GM12891 (cell line): ENCODE measurements at places on chromosomes 1 and 21.

DNA sequence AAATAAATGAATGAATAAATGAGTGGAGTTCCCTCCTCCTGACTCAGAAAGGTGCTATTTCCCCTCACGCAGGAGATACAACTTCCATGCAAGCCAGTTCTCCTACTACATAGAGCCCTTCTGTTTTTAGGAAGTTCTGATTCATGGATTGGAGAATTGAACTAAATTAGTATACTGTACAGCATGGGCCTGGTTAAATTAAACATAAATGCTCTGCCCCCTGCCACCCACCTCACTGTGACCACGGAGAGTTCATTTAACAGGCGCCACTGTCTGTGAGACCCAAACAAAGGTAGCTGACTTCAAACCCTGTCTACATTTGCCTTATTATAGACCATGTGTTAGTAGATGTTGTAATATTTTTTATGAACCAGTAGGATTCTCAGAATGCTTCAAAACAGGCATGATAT lies 9.1 kb upstream of the IRF2BP2 start:
- no peak for DNase-seq

GRCh38 chr1:205913451-205914154 lies 29.7 kb downstream of the SLC26A9 start:
- no peak for DNase-seq

GRCh38 chr21:14557413-14557812 lies 11.3 kb upstream of the SAMSN1 start:
- DNase-seq = no peak

DNA sequence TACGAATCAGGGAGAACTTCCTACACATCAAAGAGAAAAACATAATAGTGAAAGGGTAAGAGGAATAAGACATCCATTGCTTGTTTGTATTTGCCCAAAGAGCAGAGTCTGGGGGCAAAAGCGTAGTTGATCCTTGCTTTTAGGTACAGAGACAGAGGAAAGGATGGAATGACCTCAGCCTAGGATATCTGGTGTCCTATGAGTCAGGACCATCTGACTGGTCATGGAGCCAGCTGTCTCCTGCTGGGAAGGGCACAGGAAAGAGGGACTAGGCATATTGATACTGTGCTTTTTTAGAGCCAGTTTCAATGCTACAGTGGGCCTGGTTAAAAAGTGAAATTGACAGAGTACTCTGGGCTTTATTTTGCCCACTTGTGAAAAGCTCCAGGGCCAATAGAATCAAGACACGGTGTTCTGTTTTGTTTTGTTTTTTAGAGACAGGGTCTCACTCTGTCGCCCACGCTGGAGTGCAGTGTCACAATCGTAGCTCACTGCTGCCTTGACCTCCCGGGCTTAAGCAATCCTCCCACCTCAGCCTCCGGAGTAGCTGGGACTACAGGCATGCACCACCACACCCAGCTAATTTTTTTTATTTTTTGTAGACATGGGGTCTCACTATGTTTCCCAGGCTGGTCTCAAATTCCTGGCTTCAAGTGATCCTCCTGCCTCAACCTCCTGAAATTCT lies 3.2 kb downstream of the PLEKHO1 start:
- no peak for DNase-seq

GRCh38 chr21:42080788-42081083 lies 9.6 kb downstream of the UMODL1 start:
- DNase-seq = no peak

- no peak for DNase-seq
These were observed at the start of gene ACTL8 for GRCh38 chr1:17755120-17755519. Gene ACTL8 (plus strand): TSS chr1:17755333. CDS start chr1:17823009, 67,676 bp downstream.

DNA sequence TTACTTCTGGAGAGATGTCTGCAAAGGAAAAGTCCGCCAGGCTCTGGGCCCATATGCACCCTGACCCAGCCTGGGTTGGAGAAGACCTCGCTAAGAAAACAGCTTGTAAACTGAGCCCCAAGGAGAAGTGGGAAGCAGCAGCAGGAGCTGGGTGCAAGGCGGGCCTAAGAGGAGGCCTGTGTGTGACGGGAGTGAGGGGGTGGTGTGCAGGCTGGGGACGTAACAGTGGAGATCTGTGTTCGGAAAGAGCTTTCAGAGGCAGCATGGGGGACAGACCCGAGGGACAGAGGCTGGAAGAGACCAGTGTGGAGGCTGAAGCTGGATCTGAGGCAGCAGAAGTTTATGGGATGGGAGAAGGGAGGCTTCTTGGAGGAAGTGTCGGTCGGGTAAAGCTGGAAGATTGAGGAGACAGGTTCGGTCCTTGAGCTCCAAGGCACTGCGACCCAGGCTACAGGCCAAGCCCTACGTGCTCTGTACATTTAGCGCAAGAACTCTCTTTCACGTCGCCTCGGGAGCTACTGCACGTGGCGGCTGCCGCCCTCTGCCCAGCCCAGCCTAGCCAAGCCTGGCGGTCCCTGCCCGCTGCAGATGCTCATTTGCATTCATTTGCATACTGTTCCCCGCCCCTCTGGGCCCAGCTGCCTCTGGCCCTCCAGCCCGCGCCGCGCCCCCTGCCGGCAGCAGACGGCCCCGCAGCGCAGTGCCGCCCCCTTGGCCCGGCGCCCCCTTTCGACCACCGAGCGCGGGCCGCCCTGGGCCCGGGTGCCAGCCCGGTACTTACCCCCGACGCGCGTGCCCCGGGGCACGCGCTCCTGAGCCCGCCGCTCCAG lies 6.3 kb downstream of the HPCA start:
- peak; percentile 69 for DNase-seq

- DNase-seq = no peak
These were observed 137.8 kb downstream of the HIVEP3 start for GRCh38 chr1:41780916-41781315.

GRCh38 chr1:111448482-111448917 lies 556 bp downstream of the WDR77 start:
- no peak for DNase-seq

GRCh38 chr1:39900662-39901463 lies 854 bp downstream of the MYCL start:
- peak; percentile 30 for DNase-seq

DNA sequence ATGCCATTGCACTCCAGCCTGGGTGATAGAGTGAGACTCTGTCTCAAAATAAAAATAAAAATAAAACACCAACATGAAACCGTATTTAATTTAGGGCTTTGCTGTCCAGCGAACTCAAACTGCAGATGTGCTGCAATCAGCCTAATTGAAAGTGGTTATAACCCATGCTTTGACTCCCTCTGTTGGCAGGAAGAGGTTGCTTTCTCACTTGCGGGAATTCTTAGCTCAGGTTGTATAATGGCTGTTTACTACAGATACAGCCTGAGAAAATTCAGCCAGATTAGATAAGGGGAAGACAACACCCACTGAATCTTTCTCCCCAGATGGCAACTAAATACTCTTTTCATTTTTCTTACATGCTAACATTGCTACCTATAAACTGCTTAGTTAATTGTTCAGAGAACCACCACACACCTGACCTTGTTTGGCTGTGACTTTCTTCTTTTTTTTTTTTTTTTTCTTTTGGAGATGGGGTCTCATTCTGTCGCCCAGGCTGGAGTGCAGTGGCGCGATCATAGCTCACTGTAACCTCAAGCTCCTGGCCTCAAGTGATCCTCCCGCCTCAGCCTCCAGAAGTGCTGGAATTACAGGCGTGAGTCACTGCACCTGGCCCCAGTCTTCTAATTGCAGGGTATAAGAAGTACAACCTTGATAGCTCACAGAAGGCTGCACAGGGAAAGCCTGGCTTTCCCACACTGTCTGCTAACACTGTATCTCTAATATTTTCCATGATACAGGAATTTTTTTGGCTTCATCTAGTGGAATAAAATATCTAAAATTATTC lies 34.6 kb downstream of the DNTTIP2 start:
- peak; percentile 31 for DNase-seq

GRCh38 chr1:224482619-224483018 lies 48.0 kb upstream of the WDR26 start:
- DNase-seq = no peak

GRCh38 chr1:154324241-154324640 lies 1.1 kb upstream of the ATP8B2 start:
- no peak for DNase-seq

DNA sequence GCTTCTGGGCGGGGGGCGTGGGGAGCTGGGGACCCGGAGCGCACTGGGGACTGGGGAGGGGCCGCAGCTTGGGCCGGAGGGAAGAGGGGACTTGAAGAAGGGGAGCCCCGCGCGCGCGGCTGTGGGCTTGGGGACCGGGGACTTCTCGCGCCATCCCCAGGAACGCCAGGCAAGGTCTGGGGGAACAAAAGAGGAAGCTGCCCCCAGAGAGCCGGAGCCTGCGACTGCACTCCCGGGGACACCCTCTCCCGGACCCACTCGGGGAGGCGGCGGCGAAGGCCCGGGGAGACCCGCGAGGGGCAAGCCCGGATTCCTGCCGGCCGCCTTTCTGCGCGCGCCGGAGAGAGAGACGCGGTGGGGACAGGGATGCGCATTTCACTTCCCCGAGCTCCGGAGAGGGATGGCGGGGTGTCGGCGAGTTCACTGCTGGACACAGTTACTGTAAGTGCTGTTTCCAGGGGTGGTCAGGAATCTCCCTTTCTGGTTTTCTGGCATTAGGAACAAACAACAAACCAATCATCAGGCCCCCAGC lies 732 bp downstream of the ABCG1 start:
- no peak for DNase-seq

- no peak for DNase-seq
These were observed 7.6 kb downstream of the SNRNP40 start for GRCh38 chr1:31289021-31289420.

DNA sequence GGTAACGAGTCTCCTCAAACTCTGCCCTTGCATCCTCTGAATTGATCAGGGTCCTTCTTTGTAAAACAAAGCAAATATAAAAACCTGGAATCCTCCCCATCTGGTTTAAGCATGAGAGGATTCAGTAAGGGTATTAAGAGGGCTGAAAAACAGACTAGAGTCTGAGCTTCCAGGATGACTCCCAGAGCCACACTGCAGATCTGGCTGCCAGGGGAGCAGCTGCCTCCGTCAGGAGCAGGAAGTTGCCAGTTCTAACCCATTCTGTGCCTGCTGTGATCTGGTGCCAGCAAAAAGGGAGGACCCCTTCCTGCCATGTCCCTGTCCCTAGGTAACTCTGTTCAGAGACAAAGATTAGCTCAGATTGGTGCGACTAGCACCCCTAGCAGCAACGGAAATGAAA lies 27.5 kb downstream of the SERTAD4 start:
- no peak for DNase-seq

- DNase-seq = no peak
These were observed 75.7 kb downstream of the GALNT2 start for GRCh38 chr1:230142608-230143210.

GRCh38 chr1:84773933-84774497 lies 83.8 kb upstream of the SSX2IP start:
- no peak for DNase-seq

- DNase-seq = no peak
These were observed 77.3 kb downstream of the OLFML2B start for GRCh38 chr1:161946071-161946987.

DNA sequence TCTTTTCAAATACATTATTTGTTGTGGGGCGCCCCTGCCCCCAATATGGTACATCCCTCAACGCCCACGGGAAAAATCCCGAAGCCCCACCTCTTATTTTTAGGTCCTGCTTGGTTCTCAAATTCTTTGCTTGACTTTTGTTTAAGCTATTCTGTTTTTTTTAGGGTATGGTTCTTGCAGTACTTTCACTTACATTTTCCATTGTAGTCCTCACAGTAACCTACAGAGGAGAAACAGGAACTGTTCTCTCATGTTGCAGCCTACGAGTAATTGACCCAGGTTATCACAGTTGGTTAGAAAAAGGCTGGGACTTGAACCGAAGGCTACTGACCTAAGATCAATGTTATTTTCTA lies 697 bp upstream of the C21orf91 start:
- peak; percentile 15 for DNase-seq

DNA sequence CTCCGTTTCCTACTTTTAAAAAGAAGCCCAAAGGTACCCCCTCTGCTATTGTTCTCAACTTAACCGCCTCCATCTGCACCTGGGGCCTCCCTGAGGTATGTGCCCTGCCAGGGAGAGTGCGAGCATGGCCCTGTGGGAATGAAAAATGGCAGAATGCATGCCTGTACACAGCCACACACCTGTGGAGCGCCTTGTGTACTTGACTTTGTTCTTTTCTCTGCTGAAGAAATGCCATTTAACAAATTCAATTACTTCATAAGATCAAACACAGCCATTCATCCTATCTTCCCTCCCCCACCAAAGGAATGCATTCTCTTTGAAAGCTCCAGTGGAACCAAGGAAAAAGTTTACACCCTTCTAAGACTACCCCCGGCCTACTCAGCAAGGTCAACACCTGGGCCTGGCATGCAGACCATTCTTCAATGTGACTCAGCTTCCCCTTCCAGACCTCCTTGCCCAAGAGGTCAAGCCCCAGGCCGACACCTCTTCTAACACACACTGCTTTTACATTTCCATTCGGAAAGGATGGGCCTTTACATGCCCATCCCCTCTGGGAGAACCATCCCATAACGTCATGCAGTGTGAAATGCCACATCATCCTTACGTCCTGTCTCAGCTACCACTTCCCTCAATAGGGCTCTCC lies 123.7 kb downstream of the SMYD2 start:
- DNase-seq = no peak

DNA sequence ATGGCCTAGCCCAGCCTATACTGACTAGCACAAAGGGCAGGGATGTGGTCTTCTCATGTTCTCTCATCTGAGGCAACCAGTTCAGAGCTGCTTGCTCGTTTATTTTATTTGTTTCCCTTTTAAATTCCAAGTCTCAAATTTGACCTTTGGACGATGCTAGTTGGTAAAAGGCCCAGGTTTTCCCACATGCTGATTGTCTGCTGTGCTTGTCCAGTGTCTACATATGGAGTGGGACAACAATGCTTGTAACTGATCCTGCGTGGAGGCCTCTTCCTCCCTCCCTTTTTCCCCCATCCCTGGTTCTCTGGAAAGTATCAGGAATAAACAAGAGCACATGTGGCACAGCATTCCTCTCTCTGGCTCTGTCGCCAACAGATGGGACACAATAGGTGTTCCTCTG lies 34.0 kb upstream of the BEND5 start:
- DNase-seq = no peak

DNA sequence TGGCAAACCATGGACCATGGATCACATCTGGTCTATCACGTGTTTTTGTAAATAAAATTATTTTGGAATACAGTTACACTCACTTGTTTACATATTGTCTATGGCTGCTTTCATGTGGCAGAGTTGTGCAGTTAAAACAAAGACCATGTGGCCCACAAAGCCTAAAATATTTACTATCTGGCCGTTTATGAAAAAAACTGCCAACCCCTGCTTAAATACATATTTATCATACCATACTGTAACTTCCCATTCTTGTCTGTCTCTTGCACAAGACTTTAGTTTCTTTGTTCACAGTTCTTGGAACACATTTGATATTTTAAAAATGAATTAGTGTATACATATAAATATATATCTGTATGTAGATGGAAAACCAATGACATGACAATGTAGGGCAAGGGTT lies 141.5 kb downstream of the PAPPA2 start:
- no peak for DNase-seq
